ENCODE measurements at places on chromosomes 2 and 18.

DNA sequence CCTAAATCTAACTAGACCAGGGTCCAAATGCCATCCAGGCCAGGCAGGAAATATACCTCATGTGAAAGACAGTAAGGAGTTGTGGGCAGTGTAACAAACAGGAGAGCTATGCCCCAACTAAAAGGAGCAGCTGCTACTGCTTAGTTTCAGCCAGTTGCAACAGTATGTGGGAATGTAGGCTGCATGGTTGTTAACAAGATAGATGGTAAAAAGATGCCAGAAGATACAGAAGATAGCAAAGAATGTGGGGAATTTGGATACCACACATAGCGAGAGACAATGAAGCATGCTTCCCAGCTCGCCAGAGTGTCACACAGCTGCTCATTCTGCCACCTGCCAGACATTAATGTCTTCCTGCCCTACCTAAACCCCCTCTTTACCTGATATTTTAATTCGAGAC, 39.4 kb upstream of the CYBRD1 start:
- DNase-seq, result peak; percentile 16

DNA sequence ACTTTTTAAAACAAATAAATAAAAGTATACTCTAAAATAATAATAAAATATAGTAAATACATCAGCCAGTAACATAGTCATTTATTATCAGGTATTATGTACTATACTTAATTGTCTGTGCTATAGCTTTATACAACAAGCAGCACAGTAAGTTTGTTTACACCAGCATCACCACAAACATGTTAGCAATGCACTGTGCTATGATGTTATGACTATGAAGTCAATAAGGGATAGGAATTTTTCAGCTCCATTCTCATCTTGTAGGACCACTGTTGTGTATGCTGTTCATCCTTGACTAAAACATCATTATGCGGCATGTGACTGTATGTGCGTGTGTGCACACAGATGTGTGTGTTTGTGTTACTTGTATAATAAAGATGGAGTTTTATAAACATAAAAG, 137.5 kb downstream of the LYPD6B start:
- no peak for DNase-seq

DNA sequence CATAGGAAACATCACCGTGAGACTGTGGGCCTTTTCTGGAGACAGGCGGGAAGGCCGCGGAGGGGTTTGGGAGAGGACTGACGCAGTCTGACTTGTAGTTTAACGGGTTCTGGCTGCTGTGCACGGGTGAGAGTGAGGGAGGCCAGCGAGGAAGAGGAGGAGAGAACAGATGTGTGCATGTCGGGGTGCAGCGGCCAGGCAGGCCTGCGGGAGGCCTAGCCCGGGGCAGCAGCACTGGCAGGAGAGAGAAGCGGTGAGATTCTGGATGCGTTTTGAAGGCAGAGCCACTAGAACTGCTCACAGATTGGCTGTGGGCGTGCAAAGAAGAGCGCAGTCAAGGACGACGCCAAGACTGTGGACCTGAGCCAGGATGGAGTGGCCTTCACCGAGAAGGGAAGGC, 53.9 kb downstream of the PTGR3 start:
- no peak for DNase-seq

GRCh38 chr18:13412901-13413300, 194.3 kb downstream of the LDLRAD4 start:
- DNase-seq, result no peak

DNA sequence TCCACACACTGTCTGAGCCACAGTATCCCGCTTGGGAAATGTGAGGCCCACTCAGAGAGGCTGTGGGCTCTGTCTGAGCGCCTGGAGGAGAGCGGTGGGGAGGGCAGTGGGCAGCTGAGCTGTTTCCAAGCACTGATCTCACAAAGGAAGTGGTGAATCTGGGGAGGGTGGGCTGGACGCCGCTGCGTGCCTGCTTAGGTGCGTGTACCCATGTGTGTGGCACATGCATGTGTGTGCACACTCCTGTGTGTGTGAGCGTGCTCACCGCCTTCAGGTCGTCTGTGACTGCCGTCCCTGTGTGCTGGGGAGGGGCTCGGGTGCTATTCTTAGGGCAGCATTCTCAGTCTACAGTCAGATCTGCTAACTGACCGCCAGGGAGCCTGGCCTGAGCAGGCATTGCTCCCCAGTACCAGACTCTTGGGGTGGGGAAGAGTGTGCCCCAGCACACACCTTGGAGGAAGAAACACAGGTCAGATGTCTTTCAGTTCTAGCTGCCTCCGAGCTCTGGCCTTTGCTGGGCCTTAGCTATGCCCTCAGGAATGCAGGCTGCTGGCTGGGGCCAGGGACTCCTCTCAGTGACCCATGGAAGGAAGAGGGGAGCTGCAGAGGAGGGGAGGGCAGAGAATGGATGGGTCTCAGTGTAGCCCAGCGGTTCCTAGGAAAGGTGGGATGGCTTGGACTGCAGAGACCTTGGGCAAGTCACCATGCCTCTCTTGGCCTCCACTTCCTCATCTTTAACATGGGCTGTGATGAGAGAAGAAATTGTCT, 31.4 kb downstream of the KCNIP3 start:
- peak; percentile 71 for DNase-seq

DNA sequence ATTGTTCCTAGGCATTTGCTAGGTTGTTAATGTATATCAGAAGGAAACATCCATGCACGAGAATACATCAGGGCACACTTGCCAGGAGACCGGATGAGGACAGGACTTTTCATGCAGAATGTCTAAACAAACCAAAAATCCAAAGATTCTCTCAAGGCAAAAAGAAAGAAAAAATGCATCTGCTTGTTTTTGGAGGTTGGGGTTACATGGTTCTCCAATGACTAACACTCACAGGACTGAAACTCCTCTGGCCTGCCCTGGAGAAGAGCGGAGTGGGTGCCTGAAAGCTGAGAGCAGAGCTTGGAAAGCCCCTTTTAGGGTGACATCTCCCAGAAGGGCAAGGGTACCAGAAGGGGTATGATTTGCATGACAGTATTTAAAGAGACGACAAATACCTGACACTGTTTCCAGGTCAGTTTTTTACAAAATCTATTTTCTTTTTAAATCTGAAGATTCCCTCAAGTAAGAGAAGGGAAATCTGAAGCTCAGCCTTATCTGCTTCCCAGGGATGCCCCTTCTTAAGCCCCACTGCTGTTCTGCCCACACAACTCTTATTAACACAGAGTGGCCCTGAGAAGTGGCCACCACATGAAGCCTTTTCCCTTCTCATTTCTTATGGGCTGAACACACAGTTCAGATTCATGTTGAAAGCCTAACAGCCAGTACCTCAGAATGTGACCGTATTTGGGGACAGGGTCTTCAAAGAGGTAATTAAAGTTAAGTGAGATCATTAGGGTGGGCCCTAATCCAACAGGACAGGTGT, 216.4 kb downstream of the STK39 start:
- peak; percentile 70 for DNase-seq

DNA sequence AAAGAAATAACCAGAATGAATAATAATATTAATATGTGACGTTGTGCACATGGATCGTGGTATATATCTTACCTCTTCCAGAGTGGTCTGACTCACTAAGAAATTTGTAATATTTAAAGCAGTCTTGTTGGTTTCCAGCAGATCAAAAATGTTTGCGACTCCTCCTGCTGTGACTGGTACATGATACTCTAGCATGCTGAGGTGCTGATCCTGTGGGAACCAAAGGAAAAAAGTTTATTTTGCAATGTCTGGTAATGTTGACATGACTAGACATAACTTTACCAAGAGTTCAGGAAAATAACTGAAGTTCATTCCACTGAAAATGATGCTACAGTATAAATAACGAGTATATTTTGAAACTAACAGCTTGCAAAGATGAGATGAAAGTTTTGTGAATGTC, 124.5 kb upstream of the BARD1 start:
- DNase-seq, result no peak

DNA sequence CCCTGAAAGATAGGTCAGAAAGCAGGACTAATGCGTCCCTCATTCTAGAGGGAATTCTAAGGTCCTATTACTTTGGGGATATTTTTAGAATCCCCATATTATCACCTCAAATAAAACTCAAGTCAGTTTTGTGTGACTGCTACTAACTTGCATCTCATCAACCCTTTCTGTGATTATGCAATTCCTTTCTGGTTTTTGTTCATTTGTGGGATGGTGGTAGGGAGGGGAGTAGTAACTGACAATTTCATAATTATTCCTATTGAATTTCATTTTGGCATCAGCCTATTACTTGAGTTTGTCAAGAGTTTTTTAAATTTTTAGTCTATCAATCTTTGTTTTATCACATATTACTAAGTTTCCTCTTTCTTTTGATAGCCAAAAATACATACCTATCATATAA, 28.4 kb upstream of the TANK start:
- no peak for DNase-seq

DNA sequence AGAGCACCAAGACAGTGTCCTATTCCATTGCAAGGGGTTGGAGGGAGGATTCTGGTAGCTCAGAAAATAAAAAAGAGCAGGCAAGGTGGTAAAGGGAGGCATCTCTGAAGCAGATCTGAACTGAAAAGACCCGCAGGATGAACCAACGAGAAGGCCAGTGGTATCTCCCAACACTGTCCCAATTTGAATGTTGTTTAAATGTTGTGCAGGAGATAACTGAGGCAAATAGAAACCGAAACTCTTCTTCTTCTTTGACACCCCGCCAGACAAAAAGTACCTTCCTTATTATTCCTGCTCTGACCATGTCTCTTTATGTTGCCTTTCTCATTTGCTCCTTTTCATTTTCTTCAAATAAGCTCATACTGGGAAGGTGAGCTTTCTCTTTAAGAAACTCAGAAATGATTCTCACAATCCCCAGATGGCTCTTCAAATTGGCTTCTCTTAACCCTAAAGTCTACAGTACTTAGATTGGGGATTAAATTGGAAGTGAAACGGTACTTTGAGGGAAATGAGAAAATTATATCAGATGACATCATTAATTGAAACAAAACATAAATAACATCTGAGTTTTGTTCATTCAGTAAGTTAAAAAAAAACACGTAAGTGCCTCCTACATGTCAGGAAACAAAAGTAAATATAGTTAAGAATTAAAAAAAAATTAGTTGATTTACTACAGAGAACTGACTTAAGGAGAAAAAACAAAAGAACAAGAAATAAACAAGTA, 143.6 kb downstream of the WDPCP start:
- no peak for DNase-seq

- DNase-seq, result no peak
Observed at GRCh38 chr2:8378016-8378810, 303.6 kb upstream of the ID2 start.

DNA sequence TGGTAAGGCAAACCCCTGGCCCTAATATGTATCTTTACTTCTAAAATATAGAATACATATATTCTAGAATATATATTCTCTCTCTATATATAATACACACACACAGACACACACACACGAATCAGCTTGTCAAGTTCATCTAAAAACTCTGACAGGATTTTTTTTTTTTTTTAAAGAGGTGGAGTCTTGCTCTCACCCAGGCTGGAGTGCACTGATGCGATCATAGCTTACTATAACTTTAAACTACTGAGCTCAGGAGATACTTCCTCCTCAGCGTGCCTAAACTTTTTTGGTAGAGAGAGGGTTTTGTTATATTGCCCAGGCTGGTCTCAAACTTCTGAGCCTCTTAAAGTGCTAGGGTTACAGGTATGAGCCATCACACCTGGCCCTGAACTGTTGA, 45.2 kb downstream of the DOK1 start:
- DNase-seq, result no peak

DNA sequence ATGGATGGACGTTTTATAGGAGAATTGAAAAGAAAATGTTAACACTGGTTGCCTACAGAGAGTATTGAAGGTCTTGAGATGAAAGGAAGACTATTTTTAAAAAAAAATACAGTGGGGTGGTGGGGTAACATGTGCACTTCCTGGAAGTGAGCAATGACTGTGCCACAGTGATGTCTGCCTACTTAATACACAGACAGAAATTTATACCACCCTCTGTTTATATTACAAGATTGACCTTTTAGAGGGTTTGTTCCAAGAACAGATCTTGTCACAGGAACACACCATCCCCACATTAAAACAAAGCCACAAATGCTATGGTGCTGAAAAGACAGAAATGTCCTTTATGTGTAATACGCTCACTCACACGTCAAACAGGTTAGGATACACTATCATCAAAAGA, 87.6 kb downstream of the THADA start:
- DNase-seq, result no peak

- DNase-seq, result no peak
Observed at GRCh38 chr2:218858138-218858445, 1.5 kb upstream of the WNT6 start.

DNA sequence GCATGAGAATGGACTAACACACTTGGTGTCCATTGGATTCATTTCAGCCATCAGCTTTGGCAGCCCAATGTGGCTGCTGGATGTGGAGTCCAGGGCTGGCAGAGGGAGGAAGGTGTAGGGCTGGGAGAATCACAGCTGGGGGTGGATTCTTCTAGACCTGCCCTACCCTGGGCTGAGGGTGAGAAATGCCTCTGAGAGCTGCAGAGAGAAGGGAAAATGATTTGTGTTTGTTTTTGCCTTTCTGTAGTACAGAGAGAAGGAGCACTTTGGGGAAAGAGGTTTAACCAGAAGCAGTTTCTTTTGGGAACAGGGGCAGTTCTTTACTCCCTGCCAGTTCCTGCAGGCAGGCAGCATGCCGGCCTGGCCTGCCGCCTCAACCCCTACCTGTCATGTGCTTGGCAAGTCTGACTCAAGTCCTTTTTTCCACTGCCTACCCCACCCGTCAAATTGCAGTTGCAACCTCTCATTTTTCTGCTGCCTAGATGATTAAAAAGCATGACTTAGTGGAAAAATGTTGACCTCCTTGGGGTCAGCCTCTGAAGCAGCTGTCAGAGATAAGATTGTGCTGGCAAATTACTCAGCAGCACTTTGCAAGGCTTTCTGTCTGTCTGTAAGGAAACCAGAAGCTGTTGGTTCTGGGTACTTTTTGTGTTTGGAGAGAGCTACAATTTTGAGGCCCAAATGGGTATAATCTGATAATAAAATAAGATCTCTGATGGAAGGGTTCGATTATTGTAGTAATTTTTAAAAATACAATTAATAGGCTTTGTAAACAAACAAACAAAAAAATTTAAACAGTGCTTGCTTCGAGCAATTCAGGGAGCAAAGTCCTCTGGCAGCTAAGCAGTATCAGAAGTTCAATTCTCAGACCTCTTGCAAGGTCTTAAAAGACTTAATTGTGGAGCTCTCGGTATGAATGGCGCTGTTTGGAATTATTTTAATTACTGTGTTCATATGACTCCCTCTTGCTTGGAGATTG, 21.7 kb downstream of the LBH start:
- peak; percentile 76 for DNase-seq

DNA sequence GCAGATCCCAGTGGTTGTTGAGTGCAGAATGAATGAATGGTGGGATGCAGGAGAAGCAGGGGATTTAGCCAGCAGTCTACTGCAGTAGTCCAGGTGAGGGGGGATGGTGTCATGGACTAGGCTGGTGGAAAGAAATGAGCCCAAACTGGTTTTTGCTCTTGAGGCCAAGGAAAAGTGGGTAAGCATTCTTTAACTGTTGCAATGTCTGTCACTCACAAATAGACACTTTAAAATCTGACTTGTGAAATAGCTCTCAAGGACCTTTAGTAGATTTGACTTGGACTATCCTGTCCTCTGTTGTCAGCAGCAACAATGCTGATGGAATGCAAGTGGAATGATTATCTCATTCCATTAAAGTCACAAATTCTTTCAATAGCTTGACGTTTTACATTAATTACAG, 37.5 kb upstream of the STK17B start:
- peak; percentile 24 for DNase-seq

GRCh38 chr2:10658914-10659257, 30.9 kb downstream of the NOL10 start:
- DNase-seq, result no peak

- DNase-seq, result no peak
Observed at GRCh38 chr2:201007584-201007998, 44.1 kb upstream of the ORC2 start.

GRCh38 chr18:46297621-46298020, 193.4 kb downstream of the HAUS1 start:
- no peak for DNase-seq

GRCh38 chr2:7358865-7359447, 441.7 kb downstream of the RNF144A start:
- no peak for DNase-seq

Data from AG20443 (cell line).